ENCODE measurements at places on chromosomes 5 and 9.

- no peak for DNase-seq
These were observed 26.6 kb downstream of the FXN start for GRCh38 chr9:69062195-69062594.

DNA sequence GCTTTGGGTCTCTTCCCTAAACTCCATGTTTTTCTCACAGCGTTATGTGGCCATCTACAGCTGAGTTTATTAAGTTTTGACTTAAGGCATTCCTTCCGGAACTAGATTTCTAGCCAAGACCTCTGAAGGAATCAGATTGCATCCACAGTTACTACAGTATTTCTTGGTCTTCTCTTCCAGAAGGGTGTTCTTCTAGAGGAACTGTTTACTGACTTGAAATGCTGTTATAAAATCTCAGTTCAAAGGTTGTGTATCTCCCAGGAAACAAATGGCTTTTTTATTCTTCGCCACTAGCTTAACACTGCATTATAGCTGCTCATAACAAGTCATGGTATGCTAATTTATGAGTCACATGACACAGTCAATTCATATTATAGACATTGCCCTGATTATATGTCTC is 55.3 kb upstream of the RAD23B start:
- no peak for DNase-seq

DNA sequence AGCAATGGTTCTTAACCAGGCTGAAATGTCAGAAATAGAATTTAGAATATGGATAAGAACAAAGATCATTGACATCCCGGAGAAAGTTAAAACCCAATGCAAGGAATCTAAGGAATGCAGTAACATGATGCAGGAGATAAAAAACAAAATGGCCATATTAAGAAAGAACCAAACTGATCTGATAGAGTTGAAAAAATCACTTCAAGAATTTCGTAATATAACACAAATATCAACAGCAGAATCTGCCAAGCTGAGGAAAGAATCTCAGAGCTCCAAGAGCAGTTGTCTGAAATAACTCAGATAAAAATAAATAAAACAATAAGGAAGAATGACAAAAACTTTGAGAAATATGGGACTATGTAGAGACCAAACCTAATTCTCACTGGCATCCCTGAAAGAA is 37.8 kb upstream of the TAS2R1 start:
- no peak for DNase-seq

GRCh38 chr9:121718084-121718483 is 66.7 kb downstream of the DAB2IP start:
- DNase-seq: no peak

DNA sequence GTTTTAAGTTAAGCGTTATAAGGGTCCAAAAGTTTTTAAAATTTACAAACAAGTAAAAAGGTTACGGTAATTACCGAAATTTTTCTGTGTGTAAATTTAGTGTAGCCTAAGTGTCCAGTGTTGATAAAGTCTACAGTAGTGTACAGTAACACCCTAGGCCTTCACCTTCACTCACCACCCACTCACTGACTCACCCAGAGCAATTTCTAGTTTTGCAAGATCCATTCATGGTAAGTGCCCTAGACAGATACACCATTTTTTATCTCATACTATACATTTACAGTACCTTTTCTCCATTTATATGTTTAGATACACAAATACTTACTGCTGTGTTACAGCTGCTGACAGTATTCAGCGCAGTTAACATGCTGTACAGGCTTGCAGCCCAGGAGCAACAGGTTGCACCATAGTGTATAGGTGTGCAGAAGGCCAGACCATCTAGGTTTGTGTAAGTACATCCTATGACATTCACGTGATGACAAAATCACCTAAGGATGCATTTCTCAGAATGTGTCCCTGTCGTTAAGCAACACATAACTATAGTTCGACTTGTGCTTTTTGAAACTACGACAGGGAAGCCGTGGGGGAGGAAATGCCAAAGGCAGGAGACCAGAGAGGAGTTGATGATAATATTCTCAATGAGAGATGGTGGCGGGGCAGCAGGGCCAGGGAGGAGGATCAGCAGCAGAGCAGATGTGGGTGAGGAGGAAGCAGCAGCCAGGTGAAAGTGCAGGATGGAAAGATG is 48.6 kb downstream of the PSMB7 start:
- no peak for DNase-seq

DNA sequence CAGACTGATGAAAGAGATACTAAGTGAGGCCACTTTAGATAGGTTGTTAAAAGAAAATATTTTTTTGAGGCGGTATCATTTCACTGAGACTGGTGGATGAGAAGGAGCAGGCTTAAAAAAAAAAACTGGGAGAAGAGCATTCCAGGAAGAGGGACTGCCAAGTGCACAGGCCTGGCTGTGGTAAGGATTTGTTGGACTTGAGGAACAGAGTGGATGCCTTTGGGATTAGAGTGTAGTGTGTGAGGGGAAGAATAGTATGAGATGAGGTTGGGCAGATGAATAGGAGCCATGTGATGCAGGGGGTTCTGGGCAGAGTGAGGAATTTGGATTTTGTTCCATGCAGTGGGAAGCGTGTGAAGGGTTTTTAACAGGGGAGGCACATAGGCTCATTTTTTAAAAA is 57.9 kb downstream of the PBX3 start:
- DNase-seq: no peak

- peak; percentile 77 for DNase-seq
These were observed 49.0 kb downstream of the NPR3 start for GRCh38 chr5:32760091-32760509.

- DNase-seq: peak; percentile 29
These were observed 1203.4 kb upstream of the DMAC1 start for GRCh38 chr9:9002826-9003583.

DNA sequence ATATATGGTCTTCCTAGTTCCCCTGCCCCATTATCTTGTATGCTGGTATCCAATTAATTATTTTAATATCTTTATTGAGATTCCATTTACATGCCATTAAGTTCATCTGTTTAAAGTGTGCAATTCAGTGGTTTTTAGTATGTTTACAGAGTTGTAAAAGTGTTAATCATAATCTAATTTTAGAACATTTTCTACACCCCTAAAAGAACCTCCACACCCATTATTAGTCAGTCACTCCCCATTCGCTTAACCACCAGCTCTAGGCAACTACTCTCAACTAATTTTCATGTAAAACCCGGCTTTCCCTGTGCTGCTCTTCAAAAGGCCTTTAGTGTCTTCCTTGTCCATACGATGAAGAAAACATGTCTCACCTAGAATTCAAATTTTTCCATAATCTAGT is 20.8 kb upstream of the CAVIN4 start:
- DNase-seq: no peak

GRCh38 chr5:95110118-95110517 is 174.8 kb downstream of the MCTP1 start:
- DNase-seq: no peak

DNA sequence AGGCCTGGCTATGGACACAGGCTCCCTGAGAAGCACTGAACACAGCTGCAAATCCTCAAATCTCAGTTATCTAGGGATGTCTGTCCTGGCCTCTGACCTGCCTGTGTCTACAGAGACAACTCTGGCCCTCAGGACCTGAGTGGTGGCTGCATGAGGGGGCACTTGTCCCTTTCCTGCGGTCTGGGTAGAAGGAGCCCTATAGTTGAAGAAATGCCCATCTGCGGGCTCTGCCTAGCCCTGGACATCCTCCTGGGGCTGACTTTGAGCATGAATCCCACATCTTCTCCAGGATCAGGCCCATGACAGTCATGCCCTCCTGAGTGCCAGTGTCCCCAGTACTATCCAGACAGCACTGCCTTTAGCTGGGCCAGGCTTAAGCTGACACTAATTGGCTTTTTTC is 10.0 kb downstream of the DNAJB5 start:
- no peak for DNase-seq

GRCh38 chr5:144390133-144390532 is 219.5 kb downstream of the KCTD16 start:
- DNase-seq: no peak

DNA sequence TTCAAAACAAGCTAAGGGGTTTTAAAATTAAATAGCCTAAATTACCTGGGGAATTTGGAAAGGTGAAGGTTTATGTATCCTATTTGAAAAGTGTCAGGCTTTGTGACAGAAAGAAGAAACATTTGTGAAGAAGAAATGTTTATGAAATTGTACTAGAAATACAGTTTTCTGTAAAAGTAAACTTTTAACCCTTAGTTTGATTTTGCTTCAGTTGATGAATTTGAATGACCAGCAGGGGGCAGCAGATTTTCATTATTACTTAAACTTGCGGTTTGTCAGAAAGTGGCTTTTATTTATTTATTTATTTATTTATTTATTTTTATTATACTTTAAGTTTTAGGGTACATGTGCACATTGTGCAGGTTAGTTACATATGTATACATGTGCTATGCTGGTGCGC is 58.1 kb downstream of the NNT start:
- DNase-seq: no peak

DNA sequence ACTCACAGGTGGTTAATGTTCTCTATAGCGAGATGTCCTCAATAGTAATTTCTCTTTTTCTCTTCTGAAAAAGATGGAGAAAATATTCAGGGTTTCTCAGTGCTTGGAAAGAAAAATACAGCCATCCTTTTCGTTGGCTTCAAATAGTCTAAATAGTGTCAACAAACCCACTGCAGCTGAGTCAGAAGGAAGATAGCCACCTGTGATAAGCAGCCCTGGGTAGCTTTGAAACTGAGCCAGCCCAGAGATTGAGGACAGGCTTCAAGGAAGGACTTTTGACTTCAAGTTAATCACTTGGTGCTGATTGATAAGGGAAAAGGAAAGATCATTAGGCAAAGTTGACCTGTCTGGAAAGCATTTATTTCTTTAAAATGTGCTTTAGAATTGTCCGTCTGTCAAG is 78.7 kb upstream of the TYRP1 start:
- DNase-seq: no peak

GRCh38 chr5:110536120-110537115 is 190.1 kb downstream of the TMEM232 start:
- no peak for DNase-seq

- no peak for DNase-seq
These were observed 49.6 kb downstream of the SECISBP2 start for GRCh38 chr9:89367726-89368437.

DNA sequence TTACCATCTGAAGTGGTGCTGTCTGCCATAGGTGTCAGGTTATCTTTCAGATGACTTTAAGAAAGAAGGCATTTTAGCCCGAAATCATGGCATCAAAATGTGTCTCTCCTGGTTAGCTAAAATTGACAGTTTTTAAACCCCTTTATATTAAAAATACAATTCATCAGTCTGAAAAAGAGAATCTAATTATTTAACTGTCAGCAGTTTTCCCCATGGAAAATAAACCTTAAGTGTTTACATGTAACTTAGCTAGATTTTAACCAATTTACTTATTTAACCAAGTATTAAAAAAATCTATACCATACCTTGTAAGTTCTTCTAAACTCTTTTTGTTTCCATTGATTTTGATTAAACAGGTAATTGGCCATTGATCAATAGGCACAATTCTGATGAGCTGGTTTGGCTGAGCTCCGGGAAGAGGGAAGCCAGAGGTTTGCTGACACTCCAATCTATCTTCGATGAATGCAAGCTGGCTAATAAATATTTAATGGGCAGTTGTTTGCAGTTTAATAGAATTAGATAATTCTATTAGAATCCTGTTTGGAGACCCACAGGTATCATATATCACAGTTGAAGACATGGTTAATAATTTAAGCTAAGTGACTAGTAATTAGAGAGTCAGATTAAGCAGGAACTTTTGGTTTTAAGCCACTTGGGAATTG is 114.0 kb downstream of the MAT2B start:
- DNase-seq: no peak

DNA sequence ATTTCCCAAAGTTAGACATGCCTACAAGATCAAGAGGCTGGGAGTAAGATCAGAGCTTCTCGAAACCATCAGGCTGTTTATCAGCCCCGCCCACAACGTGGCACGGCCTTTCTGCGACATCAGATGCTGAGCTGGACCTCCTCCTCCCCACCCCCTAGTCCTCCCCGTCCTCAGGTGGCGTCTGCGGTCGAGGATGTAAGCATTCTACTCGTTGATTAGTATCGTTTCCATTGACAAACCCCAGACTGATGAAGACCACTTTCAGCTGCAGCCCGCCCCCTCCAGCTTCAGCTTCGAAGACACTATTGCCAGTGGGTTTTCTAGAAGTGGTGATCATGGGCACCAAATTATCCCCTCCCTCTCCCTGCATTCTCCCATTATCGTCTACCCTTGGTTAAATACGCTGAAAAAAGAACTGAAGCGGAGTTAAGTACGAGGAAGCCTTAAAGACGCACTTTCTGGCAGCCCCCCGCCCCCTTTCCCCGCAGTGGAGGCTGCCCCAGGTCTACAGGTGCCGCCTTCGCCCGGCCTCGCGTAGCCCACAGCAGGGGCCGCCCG is 1.1 kb downstream of the PPIC start:
- peak; percentile 10 for DNase-seq

Data from fibroblast of the conjunctiva (primary cell).